ENCODE measurements at places on chromosomes 16 and 17. TPM values are rescaled to one million over a fixed set of nuclear protein-coding genes. Genes with fewer than 3 reads are reported as not detected.
A peak's percentile ranks its signal among the peaks of the same experiment; 100 is the strongest.

- no peak for DNase-seq
These were observed 2.6 kb downstream of the GTF3C1 start for GRCh38 chr16:27547134-27547533.

The KRT32 gene
- total RNA-seq, result not detected

DNA sequence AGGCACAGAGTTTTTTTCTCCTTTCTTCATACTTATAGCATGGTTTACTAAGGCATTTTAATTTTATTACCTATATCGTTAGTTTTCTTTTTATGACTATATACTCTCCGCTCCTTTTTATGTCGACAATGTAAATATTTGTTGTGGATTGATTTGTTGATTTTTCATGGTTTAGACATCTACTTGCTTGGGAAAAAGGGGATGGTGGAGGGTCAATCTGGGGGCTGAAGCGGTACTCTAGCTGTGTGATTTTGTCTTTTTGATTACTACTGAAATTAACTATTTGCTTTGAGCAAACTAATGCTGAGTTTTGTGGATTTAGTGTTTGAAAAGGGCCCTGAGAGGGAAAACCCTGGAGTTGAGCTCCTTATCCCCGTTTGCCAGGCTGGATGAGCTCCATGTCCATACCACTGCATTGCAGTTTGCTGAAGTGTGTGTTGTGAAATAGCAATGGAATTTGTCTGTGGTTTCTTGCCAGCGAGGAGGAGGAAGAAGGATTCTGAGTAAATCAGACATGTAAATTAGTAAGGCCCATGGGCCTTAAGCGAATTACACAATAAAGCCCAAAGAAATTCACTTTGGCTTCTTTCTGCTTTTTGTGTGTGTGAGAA is 72.0 kb downstream of the FTO start:
- no peak for DNase-seq

GRCh38 chr17:76444518-76445311 is 8.2 kb downstream of the UBE2O start:
- DNase-seq, result no peak

DNA sequence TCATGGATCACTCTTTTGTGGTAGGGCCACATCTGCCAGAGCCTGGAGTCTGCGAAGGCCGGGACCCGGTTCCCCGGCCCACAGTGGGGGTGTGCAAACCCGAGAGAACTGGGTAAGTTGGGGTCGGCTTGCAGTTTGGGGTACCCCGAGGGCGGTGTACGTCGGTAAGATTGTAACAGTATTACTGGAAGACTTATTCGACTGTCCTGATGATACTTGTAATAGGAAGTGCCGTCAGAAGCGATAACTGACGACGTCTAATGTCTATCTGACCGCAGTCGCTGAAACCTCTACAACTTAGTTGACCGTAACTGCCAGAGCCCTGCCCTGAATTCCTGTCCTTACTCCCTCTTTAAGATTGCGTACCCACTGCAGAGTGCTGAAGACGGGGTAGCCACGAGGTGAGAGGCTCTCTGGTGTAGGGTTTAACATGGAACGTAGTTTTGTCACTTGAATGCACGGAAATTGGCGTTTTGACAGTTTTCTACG is 24.0 kb downstream of the TRPV2 start:
- DNase-seq, result no peak

- no peak for DNase-seq
These were observed 50.6 kb downstream of the SPECC1 start for GRCh38 chr17:20059728-20060188.

The MFSD6L gene
- total RNA-seq, result 0.12 TPM

DNA sequence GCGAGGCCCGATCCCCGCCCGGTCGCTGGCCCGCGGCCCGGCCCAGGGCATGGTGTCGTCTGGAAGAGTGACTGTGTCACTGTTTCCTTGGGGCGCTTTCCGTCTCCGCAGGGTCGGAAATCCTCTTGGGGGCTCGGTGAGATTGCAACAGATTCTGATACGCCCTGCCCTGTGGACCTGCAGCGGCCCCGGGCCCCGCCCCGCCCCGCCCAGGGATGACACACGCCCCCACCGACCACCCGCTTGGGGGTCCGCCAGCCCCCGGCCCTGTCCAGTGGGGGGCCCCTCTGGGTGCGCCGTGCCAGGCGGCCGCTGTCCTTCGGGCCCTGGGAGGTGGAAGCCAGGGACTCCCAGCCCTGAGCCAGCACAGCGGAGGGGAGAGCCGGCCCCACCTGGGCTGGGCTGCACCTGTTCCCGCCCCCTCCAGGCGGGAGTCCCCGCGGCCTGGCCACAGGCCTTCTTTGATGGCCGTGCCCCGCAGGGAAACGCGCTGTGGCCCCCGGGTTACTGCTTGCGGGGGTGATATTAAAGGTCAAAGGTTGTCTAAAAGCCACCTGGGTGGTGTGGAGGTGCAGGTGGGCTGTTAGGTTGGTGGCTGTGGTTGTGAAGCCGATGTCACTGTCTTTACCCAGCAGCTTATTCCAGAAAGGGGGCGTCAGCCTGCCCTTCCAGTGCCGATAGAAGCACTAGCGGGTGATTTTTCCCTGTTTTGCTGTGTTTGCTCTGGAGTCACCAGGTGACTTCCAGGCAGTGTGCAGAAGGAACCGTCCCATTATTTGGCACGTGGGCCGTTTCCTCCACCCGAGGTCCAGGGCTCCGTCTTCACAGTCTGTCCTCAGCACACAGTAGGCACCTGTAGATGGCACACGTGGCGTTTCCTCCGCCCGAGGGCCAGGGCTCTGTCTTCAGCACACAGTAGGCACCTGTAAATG is 752 bp downstream of the TBC1D24 start:
- DNase-seq, result no peak

DNA sequence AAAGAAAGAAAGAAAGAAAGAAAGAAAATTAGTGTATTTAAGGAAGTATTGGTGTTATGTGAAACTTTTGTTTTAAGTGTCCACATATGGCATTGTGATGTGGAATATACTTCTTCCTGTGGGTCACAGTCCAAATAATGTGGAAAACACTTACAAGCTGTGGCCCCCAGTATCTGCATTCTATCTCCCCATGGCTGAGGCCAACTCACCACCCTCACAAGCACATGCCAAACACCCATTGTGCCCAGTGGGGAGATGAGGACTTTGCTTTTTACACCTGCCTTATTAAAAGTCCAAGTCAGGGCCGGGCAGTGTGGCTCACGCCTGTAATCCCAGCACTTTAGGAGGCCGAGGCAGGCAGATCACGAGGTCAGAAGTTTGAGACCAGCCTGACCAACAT is 4.0 kb upstream of the P2RX5 start:
- DNase-seq, result no peak

DNA sequence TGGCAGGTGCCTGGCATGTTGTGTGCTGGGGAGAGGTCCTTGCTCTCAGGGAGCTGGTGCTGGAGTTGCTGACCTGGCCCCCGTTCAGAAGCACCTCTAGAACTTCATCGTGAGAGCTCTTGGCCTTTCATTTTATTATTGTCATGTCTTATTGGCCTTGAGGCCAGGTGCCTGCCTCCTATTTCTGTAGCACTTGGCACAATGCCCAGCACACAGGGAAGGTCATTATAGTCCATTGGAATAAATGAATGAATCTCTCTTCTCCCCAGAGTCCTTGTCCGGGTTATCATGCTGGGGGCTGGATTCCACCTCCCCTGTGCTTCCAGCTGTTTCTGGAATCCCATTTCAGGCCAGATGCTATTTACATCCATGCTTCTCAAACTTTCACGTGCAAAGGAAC is 169.2 kb downstream of the HAPSTR1 start:
- DNase-seq, result no peak

The TBC1D3I gene
- not detected for total RNA-seq

GRCh38 chr17:67696853-67697498 is 20.8 kb upstream of the NOL11 start:
- DNase-seq, result no peak

The SCARF1 gene
- 14.8 TPM for total RNA-seq

DNA sequence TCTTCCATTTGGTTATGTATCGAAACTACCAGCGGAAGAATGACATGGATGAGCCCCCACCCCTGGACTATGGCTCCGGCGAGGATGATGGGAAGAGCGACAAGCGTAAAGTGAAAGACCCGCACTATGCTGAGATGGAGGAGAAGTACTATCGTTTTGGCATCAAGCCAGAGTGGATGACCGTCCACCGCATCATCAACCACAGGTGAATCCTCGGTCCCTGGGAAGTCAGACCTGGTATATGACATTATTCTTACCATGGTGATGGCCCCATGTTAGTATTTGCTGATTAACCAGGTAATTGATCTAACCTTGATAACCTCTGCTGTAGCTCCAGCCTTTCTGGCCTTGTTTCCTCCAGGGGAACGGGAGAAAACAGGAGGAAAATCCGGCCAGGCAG is 8.5 kb downstream of the CHD3 start:
- no peak for DNase-seq

- DNase-seq, result peak; percentile 91
These were observed 12.0 kb downstream of the RARA start for GRCh38 chr17:40320756-40321523.

The CHD9NB gene
- total RNA-seq, result 0.33 TPM
